ENCODE measurements at places on chromosomes 11 and 22.

DNA sequence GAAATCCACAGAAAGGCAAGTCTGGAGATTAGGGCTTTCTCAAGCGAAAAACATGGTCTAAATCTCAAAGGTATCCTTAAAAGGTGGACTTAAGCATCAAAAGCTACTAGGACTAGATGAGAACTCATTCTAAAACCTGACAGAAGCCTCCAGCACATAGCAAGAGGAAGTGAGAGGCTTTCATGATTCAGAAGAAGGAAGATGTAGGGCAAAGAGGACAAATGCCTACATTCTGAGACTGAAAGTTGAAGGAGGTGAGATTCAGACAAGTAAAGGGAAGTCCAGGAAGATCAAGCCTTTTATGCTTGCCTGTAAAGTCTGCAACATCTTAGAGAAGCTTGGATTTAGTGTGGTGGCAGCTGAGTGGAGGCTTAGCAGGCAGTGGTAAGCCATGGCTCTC lies 98.9 kb downstream of the PGR start:
- no peak for DNase-seq

DNA sequence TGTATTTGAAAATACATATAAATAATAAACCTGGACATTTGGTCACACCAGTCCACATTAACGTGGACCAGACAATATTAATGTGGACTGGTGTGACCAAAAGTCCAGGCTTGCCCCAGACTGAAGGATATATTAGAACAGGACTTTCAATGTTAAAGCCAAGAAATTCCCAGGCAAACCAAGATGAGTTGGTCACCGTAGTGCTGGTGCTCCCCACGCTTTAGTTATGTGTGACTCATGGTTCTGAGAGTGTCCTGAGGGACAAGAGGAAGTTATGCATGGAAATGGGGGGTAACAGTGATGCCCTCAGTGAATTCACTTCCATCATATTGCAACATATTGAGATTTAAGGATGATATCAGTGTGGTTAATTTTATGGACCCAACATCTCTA lies 31.4 kb downstream of the POU2AF1 start:
- DNase-seq = no peak

DNA sequence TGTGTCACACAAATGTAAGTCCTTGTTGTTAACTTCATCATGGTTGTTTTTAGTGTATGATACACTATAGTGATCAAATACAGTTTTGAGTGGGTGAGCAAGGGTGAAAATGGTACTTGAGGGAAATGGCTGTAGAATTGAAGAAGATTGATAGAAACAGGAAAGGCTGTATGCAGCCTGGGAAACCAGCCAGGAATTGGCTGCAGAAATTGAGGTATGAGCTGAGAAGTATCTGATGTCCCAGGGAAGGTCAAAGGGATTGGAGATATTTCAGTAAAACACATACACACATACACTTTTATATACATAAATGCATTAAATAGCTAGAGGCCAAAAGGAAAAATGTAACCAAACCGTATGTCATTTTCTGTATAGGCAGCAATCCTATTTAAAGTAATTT lies 13.1 kb upstream of the YAP1 start:
- no peak for DNase-seq

DNA sequence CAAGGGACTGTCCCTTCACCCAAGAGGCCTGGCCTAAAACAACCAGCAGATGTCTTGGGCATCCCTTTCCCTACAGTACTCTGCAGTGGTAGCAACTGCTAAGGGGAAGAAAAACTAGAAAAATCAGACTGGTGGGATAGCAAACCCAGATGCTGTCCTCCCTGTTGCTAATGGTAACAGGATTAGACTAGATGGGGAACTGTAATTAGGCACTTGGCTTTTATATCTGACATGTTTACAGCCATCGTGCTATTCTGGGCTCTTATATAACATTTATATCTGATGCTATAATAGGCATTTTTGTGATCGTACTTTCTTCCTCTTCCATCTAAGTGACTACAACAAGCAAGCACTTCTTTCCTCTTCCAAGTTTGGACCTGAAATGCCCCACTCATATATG lies 316.7 kb downstream of the DLG2 start:
- no peak for DNase-seq

GRCh38 chr11:22878604-22879003 lies 18.3 kb upstream of the CCDC179 start:
- no peak for DNase-seq

DNA sequence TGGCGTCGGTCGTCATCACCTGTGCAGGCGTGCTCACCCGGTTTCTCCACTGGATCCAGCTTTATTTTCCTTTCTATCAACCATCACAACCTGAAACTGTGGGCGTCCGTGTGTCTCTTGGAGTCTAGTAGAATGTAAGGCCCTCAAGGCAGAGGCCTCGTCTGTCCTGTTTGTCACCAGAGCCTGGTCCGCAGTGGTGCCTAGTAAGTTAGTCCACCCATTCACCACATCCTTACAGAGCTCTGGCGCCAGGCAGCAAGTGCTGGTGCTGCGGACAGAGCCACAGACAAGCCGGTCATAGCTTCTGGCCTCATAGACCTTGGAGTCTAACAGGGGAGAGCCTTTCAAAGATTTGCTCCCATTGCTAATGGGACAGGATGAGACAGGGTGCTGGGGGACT lies 64.4 kb upstream of the PARVG start:
- no peak for DNase-seq

DNA sequence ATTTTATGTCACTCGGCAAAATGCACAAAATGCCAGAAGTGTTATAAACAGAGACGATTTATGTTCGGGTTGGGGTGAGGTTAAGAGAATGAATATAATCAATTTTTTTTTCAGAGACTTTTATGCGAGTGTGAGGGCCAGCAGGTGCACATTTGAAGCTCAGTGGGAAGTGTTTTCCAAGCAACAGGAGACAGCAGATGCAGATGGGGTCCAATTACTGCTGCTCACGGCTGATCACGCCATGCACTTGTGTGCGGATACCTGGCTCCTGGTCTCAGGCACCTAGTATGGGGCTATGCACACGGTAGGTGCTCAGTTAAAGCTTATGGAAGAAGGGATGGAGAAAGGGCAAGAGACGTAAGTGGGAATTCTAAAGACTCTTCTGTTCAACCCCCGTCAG lies 249.1 kb downstream of the MIAT start:
- DNase-seq = no peak

- no peak for DNase-seq
Measured at GRCh38 chr22:30312053-30312452, 14.7 kb downstream of the TBC1D10A start.

- no peak for DNase-seq
Measured at GRCh38 chr11:116446048-116446941, 326.5 kb downstream of the BUD13 start.

- no peak for DNase-seq
Measured at GRCh38 chr11:121485216-121485615, 32.4 kb upstream of the SORL1-AS1 start.

- no peak for DNase-seq
Measured at GRCh38 chr11:77089004-77089545, 13.6 kb upstream of the OMP start.

DNA sequence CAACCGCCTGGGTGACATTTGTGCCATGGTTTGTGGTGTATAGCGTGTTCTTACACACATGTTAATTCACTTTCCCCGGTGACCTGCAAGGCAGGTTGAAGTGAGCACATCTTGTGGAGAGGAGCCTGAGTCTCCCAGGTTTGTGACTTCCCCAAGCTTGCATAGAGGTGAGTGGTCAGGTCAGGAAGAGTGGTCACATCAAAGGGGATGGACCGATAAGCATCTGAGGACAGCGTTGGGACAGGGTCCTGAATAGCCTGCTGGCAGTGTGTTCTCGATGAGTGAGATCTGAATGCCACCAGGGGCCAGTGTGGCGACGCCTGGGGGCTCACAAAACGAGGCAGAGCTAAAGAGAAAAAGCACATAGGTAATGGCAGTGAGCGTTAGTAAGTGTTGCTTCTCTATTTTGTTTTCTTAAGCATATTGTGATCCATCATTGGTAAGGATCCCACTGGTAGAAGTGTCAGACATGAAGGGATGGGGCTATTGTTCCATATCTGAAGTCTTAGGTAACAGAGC lies 154.6 kb downstream of the GRIK4 start:
- no peak for DNase-seq

GRCh38 chr11:83312430-83312829 lies 26.3 kb upstream of the CCDC90B start:
- DNase-seq = no peak

DNA sequence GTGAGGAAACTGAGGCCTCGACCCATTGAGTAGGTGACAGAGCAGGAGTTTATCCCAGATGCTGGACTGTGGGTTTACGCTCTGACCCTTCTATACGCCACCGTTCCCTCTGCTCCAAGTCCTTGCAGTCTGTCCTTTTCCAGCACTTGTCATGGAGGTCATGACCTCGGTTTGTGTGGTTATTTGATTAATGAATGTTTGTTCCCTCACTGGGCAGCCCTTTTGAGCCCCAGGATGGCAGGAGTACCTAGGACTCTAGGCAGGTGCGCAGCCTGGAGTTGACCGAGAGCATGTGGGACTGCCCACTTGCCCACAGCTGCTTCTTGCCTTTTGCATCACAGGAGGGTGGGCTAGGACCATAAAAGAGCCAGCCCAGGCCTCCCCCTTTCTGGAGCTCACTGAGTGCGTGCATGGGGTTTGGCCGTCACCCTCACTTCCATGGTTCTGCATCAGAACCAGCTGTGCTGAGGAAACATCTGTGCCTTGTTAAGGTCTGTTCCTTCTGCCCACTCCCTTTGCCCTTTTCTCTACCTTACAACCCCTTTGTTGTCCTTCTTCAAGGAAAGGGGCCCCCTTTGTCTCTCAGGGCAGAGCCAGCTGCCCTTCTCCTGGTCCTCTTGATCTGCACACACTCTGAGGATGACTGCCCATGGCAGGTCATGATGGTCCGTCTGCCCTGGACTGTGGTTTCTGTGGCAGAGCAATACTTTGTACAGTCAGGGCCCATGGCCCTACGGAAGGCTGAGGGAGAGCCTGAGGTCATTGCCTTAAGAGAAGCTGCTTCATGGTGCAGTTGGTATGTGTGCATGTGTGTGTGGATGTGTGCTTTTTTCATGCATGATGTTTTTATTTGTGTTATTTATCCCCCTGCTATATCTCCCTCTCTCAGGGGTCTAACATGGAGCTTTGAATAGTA lies 38.2 kb downstream of the BMAL1 start:
- no peak for DNase-seq

GRCh38 chr22:47779474-47779873 lies 1017.0 kb downstream of the TBC1D22A start:
- no peak for DNase-seq

- peak; percentile 86 for DNase-seq
Measured at GRCh38 chr11:1863352-1864216, 10.7 kb downstream of the LSP1 start.

GRCh38 chr11:62421996-62422395 lies 3.2 kb downstream of the SCGB1A1 start:
- no peak for DNase-seq

DNA sequence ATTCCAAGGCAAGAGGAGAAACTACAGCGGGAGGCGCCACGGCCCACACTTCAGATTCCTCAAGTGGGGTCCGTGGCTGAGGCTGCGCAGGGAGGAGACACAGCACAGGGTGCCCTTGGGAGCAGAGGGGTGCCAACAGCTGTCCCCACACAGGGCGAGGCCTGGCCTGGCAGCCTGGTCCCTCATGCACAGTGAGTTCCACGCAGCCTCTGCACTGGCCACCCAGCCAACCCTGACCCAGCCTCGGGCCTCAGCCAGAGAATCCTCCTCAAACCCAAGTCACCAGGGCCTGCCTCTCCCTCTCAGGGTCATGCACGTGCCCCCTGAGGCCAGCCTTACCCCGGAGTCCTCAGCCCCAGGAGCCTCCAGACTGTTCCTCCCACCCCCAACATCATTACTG lies 22.4 kb upstream of the MOB2 start:
- no peak for DNase-seq

DNA sequence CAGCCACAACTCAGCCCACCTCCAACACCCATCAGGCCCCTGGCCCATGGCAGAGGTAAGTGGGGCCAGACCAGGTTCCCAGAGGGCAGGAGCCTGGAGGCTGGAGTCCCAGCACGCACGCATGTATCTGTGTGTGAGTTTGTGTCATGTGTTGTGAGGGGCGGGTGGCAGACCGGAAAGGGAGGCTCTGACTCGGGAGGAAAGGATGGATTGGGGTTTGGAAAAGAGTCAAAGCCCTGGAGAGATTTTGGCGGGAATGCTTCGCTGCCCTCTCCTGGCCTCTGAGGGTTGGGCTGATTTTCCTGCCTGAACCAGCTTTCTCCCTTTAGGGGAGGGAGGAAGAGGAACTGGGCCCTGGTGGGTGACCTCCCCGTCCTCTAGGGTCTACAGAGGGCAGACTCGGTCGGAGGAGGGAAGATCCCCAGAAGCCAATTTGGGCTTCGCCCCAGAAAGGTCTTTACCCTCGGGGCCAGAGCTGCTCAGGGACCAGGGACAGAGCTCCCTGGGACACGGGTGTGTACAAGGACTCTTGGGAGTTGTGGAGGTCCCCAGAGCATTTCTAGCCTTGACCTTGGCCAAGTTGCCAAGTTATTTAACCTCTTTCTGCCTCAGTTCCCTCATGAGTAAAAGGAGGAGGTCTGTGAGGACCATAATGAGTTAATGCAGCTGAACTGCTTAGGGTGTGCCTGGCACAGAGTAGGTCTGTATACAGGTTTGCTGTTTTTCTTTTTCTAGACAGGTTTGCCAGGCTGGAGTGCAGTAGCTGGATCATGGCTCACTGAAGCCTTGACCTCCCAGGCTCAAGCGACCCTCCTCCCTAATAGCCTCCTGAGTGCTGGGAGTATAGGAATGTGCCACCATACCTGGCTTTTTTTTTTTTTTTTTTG lies 6.9 kb downstream of the C11orf68 start:
- DNase-seq = peak; percentile 49

DNA sequence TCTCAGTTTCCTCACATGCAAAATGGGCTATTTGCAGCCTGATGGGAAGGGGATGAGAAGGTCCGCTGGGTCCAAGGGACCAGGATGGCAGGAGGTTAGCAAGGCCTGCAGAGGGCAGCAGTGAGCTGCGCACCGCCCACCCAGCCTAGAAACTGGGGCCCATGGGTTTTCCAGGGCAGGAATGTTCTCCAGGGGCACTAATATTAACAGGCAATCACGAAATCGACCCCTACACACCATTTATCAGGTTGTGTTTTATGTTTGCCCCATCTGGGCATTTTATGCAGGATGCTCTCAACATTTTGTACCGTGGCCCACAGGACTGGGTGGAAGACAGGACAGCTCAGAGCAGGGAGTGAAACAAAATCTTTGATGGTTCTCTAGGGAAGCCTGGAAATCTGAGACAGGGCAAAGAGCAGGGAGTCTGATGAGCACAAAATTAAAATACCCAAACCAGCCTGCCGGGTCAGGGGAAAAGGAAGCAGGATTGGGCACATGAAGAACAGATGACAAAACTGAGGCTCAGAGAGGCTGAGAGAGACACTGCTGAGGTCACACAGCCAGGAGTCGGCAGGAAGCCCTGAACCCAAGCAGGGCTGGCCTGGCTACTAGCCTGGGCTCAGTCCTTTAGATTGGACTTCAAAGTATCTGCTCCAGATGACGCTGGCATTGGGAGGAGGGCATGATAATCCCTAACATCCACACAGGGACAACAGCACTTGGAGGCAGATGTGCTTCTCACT lies 1.6 kb upstream of the BCR start:
- DNase-seq = peak; percentile 82

Data from Calu3 (cell line).